Endothelial cell of umbilical vein (primary cell): ENCODE measurements at places on chromosomes 1 and 21. TPM values are rescaled to one million over a fixed set of nuclear protein-coding genes. Genes with fewer than 3 reads are reported as not detected.

USH2A gene
- total RNA-seq, result not detected in 2 replicates

GRCh38 chr21:17854745-17855144 is 35.6 kb upstream of the C21orf91 start:
- no peak for DNase-seq

OLIG2 gene
- total RNA-seq, result not detected in 2 replicates

COL6A1 gene
- total RNA-seq, result 26.8 and 30.1 TPM in 2 replicates

AMY2A gene
- total RNA-seq, result not detected in 2 replicates

GRCh38 chr21:34852448-34852847 is 183.7 kb downstream of the CLIC6 start:
- no peak for DNase-seq

DNA sequence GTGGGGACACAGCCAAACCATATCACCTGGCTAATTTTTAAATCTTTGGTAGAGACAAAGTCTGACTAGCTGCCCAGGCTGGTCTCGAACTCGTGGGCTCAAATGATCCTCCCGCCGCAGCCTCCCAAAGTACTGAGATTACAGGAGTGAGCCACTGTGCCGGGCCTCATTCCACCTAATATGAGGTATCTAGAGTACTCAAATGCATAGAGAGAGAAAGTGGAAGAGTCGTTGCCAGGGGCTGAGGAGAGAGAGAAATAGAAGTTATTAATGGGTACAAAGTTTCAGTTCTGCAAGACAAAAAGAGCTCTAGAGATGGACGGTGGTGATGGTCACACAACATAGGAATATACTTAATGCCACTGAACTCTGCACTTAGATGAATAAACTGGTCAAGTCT is 119.6 kb downstream of the TOMM20 start:
- no peak for DNase-seq
